Activated CD4-positive, alpha-beta T cell treated with anti-CD3 and anti-CD28 coated beads, Interleukin-10, Interleukin-2, amounts not matched to agents 100 ng/mL and 50 ng/mL, durations not matched to agents 16 hours and 8 hours (primary cell): ENCODE measurements at places on chromosomes 3 and 15.
A peak's percentile ranks its signal among the peaks of the same experiment; 100 is the strongest.

DNA sequence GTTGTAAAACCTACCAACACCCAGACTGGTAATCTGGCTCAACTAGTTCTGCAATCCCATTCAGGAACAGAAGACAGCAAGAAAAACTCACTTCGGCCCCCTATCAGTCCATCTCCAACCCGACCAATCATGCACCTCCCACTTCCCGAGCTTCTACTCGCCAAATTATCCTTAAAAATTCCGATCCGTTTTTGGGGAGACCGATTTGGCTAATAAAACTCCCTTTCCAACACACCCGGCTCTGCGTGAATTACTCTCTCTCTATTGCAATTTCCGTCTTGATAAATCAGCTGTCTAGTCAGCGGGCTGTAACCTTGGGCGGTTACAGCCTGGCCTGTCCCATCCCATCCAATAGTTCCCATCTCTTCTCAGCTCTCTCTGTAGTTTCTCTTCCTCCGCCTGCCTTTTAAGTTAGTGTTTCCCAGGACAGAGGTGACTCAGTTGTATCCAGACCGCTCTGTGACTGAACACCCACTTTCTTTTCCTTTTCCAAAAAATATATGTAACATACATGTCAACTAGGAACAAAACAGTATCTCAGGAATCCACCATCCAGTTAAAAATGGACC, 780 bp upstream of the ACAD9 start:
- DNase-seq: peak; percentile 52

DNA sequence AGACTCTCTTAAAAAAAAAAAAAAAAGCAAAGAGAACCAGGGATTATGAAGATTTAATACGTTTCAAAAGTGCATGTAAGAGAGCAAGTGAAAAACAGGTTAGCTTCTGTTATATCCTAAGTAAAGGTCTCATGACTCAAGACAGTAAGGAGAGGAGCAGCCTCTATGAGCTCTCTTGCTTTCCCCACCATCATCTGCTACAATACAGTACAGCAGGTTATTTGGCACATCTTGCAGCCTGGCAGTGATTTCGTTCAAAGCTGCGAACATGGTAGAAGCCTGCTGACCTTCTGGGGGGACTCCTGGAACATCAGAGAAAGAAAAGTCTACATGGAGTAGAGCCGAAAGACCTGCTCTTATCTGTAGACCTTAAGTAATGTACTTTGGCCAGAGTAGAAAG, 129.2 kb upstream of the PLXND1 start:
- no peak for DNase-seq

DNA sequence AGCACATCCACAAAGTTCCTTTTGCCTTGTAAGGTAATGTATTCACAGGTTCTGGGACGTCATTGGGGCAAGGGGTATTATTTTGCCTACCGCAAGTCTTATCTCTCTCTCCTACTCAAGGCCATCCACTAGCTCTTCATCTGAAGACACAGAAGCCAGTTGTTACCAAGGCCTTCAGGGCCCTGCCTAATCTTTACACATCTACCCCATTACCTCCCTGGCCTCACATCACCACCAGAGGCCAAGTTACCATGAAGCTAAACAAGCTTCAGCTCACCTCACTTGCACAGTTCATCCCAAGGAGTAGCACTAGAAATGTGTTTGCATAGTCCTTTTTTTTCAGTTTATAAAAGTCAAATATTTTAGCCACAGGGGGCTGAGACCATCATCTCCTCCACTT, 34.1 kb downstream of the ATP8B4 start:
- DNase-seq: no peak

- DNase-seq: no peak
Observed at GRCh38 chr3:135226057-135226456, 431.0 kb downstream of the EPHB1 start.

DNA sequence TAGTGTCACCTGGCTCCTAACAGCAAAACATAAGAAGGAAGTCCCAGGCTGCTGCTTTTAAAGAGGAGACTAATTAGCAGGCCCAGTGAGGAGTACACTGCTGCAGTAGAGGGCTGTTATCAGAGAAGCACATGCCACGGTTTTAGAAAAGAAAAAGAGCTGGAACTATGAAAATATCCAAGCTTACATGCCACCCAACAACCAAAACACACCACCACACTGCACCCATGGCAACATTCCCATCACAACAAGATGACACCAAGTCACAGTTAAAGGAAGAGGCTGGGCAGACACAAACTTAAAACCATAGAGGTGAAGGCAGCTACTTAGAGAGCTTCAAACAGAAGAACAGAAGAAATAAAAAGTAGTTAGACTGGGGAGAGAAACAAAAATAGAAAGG, 37.0 kb downstream of the NPTN start:
- no peak for DNase-seq

DNA sequence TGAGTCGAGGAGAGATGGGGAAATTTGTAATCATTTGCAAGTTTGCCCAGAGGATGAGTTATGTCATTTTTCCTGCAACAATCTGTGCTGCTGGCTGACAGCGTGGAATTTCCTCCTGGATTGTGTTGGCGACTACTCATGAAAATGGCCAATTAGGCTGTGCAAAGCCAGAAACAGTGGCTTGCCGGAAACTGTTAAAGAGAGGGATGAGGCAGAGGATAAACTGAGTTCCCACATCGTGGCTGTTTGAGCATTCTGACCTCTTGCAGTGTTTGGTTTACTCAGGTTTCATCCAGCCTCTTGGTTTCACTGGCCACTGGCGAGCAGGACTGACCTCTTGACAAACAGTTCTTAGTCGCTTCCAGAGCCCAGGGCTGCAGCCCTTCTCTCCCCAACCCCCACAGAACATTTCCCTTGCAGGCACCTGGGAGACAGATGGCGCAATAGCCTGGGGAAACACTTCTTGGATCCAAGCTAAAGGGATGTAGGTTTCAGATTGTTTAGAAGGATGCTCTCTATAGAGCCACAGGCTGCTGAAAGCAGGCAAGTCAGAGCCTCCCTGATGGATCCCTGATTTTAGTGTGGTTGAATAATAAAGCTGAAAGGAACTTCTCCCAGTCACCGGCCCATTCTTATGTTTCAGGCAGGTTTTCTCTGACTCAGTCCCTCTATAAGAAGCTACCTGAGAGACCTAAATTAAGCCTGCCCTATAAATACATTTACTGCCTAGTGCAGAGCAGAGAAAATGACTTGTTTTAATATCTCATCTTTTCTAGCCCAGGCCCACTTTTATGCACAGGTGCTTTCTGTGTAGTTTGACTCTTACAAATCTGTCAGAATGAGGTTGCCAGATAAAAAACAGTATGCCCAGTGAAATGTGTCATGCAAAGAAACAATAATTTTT, 92.8 kb upstream of the UBE2E1 start:
- DNase-seq: no peak
